ENCODE measurements at places on chromosomes 3 and 15.
A peak's percentile ranks its signal among the peaks of the same experiment; 100 is the strongest.

- peak; percentile 39 for DNase-seq
Measured at GRCh38 chr3:70550723-70551319, 238.4 kb upstream of the MDFIC2 start.

GRCh38 chr3:42688016-42688415 lies 2.7 kb downstream of the KLHL40 start:
- no peak for DNase-seq

DNA sequence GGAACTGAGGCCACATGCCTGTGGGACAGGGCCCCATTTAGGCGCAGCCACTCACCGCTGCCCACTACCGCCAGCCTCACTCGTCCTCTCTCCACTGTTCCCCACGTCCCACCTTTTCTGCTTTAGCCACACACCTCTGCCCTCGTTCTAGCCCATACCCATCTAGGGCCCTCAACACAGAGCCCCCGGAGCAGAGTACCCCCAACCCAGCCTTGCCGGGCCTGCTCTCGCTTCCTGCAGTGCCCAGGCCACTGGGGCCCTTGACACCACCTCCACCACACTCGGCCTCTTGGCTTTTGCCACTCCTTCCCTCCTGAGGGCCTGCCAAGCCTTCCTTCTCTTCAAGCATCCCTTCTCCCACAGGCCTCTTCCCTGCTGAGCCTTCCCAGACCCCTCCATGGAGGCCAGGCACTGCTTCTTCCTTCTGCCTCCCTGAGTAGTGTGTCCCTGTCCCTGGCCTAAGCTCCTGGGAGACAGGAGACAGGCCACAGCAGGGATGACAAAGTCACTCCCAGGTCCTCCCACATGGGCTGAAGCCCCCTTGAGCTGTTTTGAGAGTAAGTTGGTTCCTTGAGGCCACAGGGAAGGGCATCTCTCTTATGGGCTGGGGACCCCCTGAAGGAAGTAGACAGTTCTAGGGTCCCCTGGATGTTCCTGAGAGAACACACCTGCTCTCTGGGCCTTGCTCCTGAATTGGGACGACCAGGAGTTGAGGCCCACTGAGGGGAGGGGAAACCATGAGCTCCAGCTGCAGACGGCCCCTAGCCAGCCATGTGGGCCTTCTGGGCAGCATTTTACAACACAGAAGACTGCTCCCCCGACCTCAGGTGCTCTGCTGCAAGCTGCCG lies 4.4 kb downstream of the PRSS50 start:
- no peak for DNase-seq

- DNase-seq = no peak
Measured at GRCh38 chr3:87191641-87192040, 35.5 kb upstream of the CHMP2B start.

- DNase-seq = no peak
Measured at GRCh38 chr3:16178628-16178988, 4.1 kb downstream of the GALNT15 start.

DNA sequence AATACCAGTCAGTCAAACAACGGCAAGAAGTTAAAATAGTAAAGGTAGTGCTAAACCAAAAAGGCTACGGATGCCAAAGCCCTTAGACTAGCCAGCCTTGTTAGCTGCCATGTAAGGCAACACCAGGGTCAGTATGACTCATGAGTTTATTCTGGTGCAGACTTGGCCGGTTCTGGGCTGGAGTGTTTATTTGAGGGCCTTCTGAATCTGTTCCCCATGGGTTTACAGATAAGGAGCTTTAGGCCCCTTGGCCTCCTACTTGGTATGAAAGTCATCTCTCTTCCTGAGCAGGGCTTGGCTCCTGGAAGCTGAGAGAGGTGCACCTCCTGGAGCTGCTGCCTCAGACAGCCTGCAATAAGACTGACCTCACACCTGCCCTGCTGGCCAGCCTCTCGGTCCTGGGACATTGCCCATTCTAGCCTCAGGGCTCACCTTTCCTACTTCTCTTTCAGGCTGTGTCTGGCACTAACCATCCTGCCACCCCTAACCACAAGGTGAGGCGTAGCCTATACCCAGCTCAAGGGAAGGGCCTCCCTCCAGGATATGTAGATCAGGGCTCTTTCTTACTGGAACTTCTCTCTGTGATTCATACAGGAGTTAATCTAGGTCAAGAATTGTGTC lies 10.4 kb upstream of the RTP1 start:
- DNase-seq = no peak

- DNase-seq = no peak
Measured at GRCh38 chr3:138625707-138626365, 17.3 kb downstream of the FAIM start.

- no peak for DNase-seq
Measured at GRCh38 chr3:14403619-14404155, 1.3 kb downstream of the SLC6A6 start.

DNA sequence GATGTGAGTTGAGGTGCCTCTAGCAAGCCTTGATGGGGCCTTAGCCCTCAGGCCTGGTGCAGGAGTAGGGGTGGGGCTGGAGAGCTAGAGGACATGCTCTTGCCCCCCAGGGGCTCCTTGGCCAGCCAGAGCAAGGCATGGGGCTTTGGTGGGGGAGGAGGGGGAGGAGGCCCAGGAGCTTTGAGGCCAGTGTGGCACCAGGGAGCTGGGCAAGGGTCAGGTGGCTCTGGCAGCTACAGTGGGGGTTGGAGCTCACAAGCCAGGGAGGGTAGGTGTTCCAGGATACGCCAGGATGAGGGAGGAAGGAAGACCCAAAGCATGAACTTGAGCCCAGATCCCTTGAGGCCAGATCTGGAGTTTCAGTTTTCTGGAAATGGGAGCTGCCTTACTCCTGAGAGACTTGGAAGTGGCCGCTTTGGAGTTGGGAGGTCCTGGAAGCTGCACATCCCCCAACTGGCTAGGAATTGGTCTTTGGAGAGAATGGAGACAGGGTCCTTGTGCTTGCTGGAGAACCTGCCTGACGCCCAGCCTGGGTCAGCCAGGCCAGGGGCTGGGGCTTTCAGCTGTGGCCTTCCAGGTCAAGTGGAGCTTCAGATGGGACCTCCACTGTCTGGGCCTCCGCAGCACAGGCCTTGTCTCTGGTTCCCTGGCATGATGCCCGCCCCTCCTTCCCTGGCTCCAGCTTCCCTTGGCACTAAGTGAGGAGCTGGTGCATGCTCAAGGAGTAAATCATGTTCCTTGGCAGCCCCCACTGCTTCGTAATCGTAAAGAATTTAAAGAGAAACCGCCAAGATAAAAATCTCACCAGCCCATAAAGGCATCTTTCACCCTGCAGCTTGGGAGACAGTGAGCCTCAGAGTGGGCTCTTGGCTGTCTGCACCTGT lies 8.7 kb downstream of the SEMA3F start:
- DNase-seq = no peak

DNA sequence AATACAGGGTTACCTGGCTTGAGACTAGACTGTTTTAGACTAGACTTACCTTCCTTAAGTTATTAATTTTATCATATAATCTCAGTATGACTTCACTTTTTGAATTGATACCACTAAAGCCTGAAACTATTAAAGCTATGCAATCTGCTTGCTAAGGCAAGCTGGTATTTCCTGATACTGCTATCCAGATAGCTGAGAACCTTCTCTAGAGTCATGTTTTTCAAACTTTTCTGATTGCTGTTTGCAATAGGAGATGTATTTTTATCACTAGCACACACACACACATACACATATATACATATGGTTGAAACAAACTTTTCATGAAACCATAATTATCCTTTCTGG lies 9.3 kb upstream of the MAGI1 start:
- no peak for DNase-seq

DNA sequence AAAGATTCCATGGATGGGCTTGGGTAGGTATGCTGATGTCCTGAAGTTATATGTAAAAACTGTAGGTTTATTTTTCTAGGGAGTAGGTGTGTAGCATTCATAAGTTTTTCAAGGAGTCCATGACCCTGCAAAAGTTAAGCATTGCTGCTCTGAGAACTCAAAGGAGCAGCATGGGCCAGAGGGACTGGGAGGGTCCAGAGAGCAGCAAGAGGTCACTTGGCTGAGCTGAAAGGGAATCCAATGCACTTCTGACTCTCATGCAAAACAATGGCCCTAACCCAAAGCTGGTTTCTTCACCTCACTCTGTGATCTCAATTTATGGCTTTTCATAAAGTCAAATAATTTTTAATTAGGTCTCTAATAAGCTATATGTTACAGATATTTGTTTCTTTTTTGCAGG lies 198.3 kb upstream of the GOLGA6L4 start:
- no peak for DNase-seq

GRCh38 chr15:70576696-70577095 lies 186.7 kb downstream of the UACA start:
- no peak for DNase-seq

DNA sequence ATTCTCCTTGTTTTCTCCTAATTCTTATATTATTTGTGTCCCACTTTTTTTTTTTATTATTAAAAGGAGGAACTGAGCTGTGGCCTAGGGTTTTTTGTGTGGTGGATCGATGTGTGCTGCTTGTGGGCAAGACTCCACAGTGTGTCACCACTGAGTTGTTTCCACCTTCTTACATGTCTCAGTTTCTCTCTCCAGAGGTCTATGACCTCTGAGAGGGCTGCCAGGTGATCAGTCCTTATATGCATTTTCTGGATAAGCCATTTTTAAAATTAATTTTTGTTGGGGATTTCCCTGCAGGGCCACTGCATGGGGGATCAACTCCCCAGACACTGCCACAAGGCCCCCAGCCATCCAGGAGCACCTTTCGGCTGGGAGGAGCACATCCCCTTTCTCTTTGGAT lies 27.8 kb downstream of the IQCF6 start:
- DNase-seq = no peak

- DNase-seq = no peak
Measured at GRCh38 chr15:38885471-38885952, 320.9 kb upstream of the RASGRP1 start.

DNA sequence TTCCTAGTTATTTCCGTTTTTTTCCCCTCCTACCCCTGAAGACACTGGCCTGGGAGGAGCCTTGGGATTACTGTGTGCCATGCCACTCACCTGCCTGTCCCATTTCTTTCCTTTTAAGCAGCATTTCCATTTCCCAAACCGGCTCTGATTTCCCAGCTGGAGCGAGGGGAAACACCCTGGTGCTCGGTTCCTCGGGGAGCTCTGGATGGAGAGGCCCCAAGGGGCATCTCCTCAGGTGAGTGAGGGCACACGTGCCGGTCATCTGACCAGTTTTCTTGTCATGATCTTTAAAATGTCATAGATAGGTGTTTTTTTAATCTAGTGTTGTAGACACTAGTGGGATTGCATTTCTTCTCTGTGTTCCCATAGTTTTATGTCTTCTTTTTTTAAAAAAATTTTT lies 2.7 kb downstream of the ZNF662 start:
- no peak for DNase-seq
